ENCODE measurements at places on chromosomes 11 and 22.

GRCh38 chr11:86740628-86741483, 59.5 kb upstream of the PRSS23 start:
- no peak for DNase-seq

GRCh38 chr11:112523477-112523876, 262.8 kb upstream of the PLET1 start:
- DNase-seq: no peak

DNA sequence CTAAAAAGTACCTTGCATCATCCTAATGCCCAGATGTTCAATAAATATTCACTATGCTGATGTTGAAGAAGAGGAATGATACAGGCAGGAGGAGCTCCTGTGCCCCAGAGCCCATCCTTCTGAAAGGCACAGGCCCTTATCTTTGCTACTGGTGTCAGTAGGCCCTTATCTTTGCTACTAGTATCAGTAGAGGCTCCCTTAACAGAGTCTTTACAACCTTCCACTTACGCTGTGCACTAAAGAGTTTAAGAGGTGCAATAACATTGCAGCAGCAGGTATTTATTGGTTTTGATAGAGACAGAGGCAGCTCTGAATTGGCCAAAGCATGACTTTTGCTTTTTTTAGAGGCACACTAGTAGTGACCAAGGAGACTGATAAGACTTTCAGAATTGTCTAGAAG, 174.4 kb downstream of the TENM4 start:
- DNase-seq: no peak

DNA sequence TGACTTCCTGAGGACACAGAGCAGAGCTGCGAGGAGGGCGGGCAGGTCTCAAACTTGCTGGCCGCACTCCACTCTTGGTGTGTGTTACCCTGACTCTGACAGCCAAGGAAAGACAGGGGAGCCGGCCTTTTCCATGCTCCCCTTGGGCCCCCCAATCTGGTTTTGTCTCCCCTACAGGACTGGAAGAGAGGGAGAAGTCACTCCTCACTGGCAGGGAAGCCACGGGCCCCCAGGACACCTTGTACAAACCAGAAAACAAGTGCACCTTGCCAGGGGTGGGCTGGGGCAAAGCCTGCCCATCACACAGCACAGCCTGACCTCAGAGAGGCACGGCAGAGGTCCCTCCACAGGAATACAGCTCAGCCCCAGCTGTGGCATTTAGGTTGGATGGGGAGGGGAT, 20.2 kb downstream of the CBX7 start:
- DNase-seq: no peak

DNA sequence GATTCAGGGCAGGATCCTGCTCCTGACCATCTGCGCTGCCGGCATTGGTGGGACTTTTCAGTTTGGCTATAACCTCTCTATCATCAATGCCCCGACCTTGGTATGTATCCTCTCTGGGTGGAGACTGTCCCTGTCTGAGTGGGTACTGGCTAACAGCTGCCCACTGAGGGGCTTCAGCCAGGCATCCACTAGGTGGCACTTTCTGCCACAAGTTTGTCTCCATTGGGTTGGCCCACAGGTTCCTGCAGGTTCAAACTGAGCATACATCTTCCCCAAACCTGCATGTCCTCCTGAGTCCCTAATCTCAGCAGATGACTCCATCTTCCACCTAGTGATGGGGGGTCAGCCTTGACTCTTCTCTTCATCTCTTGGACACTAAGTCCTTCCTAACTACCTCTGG, 4.4 kb downstream of the SLC2A11 start:
- no peak for DNase-seq
